Femur (tissue), 1 donor: ENCODE measurements at places on chromosomes 11 and 22.

DNA sequence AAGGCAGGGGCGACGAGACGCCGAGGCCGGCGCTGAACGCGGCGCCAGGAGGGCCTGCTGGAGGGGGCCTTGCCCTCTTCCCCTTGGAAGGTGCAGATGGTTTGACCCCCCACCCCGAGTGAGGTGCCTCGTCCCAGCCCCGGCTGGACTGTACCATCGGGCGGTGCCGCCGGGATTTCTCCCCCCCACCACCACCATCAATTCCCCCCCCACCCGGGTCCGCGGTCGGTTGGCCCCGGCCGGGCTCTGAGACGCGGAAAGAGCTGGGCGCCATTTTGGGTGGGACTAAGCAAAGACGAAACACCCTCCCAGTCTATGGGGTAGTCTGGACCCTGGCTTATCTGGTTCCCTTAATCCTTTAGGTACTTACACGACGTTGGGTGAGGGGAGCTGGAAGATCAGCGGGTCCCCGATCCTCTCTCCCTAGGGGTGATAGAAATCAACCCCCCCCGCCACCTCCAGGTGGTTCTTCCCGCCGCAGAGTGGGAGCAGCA, at the start of gene PRDM10:
TSS of gene PRDM10 (minus strand) at position 484 of the 494 bp plus-strand sequence. CDS start 41,871 bp downstream, outside the sequence.
- peak; percentile 96 for DNase-seq

GRCh38 chr22:43476341-43476740, 64.5 kb downstream of the MPPED1 start:
- no peak for DNase-seq

GRCh38 chr22:25494774-25495173, 69.7 kb upstream of the GRK3 start:
- no peak for DNase-seq

DNA sequence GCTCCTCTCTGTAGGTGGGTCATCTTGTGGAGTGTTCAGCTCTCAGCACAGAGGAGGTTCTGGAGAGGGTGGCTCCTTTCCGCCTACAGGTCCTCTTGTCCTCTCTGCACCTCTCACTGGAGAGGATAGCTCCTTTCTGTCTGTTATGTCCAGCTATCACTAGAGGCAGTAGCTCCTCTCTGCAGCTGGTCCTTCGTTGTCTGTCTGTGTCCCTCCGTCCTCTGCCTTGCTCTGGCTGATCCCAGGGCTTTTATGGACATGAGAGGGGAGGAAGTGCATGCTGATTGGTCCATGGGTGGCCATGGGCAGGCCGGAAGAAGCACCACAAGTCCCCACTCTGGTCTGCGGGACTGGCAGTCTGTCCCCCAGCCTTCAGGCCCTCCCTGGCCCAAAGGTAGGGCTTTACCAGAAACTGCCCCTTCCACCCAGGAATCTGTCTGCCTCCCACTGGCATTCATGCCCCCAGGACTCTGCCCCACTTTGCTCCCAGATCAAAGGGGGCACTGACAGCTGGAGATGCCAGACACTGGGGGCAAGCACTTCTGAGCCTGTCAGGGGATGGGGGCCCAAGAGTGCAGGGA, 38.6 kb upstream of the CALCB start:
- no peak for DNase-seq

- DNase-seq, result no peak
Measured at GRCh38 chr11:5705688-5706087, 16.1 kb downstream of the TRIM22 start.

DNA sequence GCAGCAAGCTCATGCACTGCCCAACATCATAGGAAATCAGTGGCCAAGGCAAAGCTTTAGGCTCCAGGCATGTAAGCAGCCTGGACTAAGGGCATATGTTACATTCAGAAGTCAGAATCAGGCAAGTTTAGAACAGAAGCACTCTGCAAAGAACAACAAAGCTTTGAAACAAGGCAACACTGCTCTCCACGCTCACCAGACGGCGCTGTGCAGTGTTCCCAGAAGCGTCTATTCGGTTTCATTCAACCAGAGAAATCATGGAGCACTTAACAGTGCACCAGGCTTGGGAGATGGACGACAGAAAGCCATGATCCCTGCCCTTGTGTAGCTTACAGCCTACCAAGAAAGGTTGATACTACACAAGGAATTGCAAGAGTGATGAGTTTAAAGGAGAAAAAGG, 555.8 kb downstream of the BUD13 start:
- DNase-seq, result peak; percentile 59

- DNase-seq, result no peak
Measured at GRCh38 chr11:110358336-110358735, 61.9 kb upstream of the RDX start.

DNA sequence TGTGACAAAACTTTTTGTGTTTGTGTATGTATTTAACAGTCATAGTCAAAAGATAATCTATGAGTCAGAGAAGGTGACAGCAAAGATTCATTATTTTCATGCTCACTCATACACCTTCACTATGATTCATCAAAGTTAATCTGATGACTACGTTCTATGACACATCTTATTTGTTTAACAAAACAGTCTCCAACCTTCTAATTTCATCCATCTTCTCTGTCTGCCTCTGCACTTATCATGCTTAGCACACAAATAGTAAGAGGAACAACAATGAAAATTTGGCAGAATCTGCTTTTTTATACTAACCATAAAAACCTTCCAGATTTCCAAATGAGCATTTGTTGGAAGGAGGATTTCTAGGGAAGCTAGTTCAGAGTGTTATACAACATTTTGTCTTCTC, 568.9 kb downstream of the LUZP2 start:
- DNase-seq, result no peak

- no peak for DNase-seq
Measured at GRCh38 chr11:71211631-71212030, 40.7 kb downstream of the SHANK2 start.

DNA sequence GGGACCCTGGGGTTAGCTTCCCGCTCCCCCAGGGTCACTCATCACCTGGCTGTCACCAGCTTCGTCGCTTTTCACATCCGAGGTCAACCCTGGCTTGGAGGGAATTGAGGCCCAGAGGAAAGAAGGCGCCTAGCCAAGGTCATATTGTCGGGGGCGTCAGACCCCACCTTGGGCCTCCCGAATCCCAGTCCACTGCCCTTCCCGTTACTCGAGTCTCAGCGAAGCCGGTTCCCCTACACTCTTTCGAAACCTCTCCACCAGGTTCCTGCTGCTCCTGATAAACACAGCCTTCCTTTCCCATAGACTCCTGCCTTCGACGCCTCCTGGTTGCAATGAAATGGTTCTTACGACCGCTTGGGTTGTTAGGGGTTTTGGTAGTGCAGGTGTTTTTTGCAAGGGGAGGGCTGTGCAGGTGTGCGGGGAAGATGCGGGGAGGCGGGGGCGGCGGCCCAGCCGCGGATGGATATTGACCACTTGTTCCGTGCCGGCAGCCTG, 642 bp downstream of the NAA40 start:
- DNase-seq, result no peak

DNA sequence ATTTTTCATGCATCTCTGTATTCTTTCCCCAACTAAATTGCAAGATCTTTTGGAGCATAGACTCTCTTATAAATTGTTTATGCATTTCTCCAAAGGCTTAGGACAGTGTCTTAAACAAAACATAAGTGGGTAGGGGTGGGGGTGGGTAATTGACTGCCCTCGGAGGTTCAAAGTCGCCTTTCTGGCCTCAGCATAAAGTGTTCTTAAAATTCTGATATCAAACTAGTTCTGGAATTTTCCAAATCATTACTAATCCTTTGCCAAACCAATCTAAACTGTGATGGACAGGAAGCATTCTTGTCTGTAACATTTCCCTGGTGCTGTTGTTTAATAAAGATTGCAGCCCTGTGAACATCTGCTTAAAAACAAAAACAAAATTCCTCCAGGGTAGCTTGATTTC, 61.8 kb upstream of the FAT3 start:
- DNase-seq, result no peak

GRCh38 chr11:27642954-27643353, 57.3 kb downstream of the BDNF start:
- DNase-seq, result no peak

- DNase-seq, result peak; percentile 12
Measured at GRCh38 chr11:1196516-1197391, 26.1 kb upstream of the MUC5B start.

DNA sequence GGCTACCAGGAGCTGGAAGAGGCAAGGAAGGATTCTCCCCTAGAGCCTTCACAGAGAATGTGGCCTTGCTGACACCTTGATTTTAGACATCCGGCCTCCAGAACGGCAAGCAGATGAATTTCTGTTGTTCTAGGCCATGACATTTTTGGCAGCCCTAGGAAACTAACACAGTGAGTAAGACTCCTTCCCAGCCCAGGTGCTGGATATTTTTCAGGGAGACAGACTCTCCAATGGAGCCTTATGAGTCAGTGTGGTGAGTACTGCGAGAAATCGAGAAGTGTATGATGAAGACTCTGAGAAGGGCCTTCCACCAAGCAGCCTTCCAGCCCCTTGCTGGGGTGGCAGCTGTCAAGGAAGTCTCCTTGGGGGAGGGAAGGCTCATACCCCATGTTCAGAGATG, 114.4 kb downstream of the OSBP2 start:
- no peak for DNase-seq

GRCh38 chr22:45756558-45756957, 84.9 kb downstream of the ATXN10 start:
- DNase-seq, result no peak

DNA sequence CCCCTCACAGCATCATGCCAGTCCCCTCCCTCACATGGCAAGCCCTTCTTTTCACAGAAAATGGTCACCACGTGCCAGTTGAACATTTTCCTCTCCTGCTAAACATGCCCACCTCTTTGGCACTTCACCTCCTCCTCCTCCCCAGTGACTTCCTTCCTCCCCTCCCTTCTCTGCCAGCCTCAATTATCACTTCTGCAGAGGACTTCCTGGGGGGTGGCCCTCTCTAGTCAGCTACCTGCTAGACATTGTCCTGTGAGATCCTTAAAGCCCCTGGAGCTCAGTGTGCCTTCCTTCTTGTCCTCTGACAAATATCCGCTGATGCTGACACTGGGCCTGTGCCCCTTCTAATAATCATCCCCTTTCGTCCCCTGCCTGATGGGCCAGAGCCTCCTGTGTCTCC, 43.2 kb upstream of the E2F8 start:
- no peak for DNase-seq

GRCh38 chr11:74611369-74611861, 19.0 kb downstream of the POLD3 start:
- no peak for DNase-seq

DNA sequence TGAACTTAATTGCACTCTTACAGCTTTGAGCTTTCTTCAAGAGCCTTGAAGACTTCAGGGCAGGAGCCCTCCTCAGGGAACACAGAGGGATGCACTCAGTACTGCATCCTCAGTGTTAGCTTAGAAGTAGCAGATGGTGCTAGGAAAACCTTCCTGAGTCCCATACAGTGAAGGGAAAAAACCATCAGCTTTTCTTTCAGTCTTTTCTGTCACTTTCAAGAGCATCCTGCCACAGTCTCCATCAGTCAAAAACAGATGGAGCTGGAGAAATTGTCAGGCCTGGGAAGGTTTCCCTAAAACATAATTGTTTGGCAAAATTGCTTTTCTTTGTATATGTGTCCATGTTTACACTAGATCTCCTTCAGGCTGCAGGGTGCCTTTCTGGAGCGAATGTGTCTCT, 384.1 kb downstream of the NELL1 start:
- DNase-seq, result no peak

GRCh38 chr22:28398981-28399380, 280.7 kb downstream of the TTC28 start:
- no peak for DNase-seq

- peak; percentile 96 for DNase-seq
Measured at GRCh38 chr22:35350539-35351503, 30.1 kb upstream of the HMOX1 start.

DNA sequence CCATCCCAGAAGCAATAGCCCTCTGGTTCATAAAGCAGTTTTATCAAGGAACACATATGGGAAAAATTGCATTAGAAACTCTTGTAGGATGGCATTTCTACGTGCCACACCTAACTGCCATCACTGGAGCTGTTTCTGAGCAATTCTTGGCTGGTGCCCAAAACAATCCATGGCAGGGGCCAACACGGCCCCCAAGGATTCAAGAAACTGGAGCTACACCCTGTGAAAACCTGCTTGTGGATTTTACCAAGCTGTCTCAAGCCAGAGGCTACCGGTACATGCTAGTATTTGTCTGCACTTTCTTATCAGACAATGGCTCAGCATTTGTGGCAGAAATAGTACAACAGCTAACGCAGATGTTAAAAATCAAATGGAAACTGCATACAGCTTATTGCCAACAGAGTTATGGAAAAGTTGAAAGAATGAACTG, 42.4 kb upstream of the GLYAT start:
- no peak for DNase-seq

- no peak for DNase-seq
Measured at GRCh38 chr11:84022201-84022600, 736.0 kb upstream of the CCDC90B start.

- DNase-seq, result no peak
Measured at GRCh38 chr11:23021287-23021863, 161.1 kb upstream of the CCDC179 start.

GRCh38 chr11:125429174-125429707, 66.8 kb downstream of the FEZ1 start:
- peak; percentile 71 for DNase-seq

DNA sequence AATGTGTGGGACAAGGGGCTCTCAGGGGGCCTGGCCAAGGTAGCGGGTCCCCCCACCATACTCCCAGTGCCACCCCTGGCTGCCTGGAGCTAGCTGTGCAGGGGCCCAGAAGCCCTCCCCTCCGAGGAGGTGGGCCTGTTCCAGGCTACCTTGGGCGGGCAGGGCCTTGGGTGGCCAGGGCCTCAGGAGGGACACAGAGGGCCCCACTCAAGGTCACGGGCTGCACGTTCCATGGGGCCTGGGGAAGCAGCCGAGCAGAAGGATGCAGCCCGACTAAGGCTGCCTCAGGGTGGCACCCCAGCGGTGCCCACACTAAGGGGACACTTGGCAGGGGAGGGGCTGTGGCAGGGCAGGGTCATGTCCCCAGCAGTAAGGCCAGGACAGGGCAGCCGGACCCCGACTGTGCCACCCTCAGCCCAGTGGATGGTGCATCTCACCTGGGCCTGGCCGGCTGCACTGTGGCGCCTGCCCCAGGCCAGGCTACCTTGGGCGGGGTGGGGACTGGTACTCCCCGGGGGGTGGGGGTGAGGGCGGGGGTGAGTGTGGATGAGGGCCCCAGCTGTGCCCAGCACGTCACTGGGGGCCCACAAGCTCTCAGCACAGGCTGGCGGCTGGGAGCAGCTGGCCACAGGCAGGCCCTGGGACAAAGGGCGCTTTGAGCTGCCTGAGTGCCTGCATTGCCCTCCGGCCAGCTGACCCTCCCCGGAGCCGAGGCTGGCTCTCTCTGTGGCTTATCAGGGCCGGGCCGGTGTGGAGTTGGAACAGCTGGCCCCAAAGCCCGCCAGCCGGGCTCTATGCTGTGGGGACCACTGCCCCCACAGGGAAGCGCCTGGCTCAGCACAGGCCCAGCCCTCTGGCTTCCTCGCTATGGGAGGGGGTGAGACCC, 117.1 kb downstream of the KCNQ1 start:
- peak; percentile 68 for DNase-seq

DNA sequence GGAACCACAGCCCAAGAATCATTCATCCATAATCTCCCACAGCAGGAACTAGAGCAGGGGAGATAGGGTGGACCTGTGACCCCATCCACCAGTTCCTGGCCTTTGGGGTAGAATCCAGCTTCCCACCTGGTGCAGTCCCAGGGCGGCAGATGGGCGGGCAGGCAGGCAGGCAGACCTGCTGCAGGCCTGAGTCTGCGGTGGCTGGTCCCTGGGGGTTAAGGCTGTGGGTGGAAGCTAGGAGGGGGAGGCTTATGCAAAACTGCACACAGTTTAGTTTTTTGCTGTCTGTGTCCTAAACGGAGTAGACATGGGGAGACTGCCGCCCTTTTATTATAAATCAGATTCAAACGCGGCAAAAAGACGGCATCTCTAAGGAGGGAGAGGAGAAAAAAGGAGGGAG, 4.5 kb upstream of the NEFH start:
- no peak for DNase-seq
